ENCODE measurements at places on chromosomes 11 and 22.

DNA sequence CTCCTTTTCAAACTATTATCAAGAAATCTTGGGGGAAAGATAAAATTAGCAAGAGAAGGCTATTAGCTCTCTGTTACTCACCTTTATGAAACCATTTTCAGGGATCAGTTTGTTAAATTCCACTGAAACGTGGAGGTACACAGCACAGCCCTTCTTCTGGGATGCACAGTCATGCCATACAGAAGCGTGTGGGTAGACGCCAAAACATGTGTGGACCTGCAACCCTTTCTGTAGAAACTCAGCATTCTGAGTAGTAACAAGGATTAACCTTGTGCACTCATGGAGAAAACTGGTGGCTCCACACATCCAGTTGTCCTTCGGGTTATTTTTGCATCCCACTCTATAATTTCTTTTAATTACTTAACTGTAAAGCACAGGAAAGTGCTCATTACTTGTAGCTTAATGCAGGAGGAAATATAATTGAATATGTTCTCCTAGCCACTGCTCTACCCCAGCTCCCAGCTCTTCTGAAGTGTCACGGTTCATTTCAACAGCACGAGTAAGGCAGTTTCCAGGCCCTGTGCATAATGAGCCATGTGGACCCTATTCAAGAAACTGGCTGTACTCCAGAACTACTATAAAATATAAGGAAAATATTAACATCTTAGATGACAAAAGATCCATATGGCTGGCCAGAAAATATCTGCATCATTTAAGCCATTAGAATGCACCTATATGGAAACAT is 26.1 kb downstream of the BDNF start:
- no peak for DNase-seq

DNA sequence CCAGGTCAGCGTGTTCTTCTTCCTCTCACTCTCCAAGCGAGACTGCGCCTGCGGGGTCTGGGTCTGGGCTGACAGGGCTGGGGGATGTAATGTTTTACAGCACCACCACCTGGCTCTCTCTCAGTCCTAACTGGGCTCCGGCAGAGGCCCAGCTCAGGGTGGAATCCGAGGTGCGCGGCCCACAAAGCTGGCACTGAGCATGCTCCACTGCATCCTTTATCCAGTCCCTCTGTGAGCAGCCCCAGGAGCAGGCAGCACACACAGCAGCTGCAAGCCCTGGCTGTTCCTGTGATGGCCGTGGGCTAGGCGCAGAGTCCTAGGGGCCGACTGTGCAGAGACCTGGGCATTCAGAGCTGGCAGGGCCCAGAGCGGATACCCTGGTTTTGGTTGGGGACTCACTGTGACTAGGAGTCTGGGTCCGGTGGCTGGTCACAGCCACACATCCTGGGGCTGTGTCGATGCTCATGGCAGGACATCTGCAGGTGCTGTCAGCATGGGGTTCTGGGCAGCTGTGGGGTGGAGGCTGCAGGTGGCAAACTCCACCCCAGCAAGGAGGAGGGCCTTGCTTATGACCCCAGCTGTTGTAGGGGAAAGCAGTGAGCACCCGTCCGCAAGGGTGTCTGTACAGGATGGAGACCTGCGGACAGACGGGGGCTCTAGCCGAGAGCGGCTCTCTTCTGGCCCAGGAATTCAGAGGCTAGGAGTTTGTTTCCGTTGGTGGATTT is 4.0 kb downstream of the LRRC75B start:
- DNase-seq = no peak

DNA sequence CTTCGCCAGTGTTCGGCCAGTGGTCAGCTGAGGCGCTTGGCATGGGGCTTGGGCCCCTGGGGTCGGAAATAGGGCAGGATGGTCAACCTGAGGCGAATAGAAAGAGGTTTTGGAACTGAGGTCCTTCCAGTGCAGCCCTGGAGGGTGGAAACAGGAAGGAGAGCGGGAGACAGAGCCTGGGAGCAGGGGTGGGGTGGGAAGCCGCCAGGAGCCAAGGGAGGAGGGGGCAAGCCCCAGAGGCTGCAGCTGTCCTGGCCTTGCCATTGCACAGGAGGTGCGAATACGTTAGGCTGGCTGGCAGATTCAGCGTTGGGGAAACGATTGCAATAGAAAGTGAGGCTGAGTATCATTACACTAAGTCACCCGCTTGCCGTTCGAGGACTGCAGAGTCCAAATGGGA is 13.9 kb upstream of the KCTD17 start:
- no peak for DNase-seq

GRCh38 chr11:9660886-9661285 is 3.0 kb upstream of the SWAP70 start:
- no peak for DNase-seq

GRCh38 chr22:42414565-42415303 is 17.5 kb downstream of the NFAM1 start:
- no peak for DNase-seq

GRCh38 chr11:94581926-94582325 is 14.8 kb downstream of the PIWIL4 start:
- no peak for DNase-seq

- no peak for DNase-seq
Measured at GRCh38 chr11:130020323-130020722, 17.7 kb upstream of the PRDM10 start.

DNA sequence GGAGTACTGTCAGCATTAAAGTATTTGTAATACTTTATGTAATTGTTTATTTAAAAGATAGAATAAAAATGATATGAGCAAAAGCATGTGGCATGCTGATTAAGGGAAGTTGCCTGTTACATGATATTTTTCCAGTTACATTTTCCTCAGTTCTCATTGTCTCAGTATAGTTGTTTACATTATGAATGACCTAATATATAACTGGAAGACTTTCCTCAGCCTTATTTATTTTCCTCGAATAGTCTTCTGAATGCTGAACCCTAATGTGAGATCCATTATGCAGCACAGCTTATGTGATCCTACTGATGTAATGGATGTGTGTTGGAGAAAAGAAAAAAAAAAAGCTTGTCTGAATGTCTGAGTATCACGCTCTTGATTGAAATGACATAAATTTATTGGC is 95.5 kb downstream of the LUZP2 start:
- DNase-seq = no peak

- no peak for DNase-seq
Measured at GRCh38 chr11:102685754-102686153, 19.8 kb downstream of the MMP27 start.

GRCh38 chr11:133917921-133918607 is 38.7 kb downstream of the IGSF9B start:
- DNase-seq = no peak

DNA sequence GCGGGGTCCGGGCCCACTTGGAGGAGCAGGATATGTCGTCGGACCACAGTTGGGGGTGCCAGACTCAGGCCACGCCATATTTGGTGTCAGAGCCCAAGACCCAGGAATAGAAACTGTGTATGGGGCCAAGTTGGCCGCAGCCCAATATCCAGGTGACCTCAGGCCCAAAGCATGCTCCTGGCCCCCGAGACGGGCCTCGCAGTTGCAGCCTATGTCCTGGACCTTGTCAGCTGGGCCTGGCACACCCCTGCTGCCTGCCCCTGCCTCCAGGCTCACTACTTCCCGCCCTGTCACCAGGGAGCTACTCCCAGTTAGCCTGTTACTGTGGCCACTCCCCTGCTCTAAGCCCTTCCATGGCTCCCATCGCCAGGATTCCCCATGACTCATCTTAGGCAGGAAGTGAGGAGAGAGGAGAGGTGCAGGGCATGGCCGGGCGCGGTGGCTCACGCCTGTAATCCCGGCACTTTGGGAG is 23.1 kb downstream of the A4GALT start:
- no peak for DNase-seq

GRCh38 chr22:38081941-38082828 is 1.8 kb downstream of the SLC16A8 start:
- no peak for DNase-seq

GRCh38 chr11:30873924-30874610 is 287.9 kb upstream of the MPPED2 start:
- no peak for DNase-seq

DNA sequence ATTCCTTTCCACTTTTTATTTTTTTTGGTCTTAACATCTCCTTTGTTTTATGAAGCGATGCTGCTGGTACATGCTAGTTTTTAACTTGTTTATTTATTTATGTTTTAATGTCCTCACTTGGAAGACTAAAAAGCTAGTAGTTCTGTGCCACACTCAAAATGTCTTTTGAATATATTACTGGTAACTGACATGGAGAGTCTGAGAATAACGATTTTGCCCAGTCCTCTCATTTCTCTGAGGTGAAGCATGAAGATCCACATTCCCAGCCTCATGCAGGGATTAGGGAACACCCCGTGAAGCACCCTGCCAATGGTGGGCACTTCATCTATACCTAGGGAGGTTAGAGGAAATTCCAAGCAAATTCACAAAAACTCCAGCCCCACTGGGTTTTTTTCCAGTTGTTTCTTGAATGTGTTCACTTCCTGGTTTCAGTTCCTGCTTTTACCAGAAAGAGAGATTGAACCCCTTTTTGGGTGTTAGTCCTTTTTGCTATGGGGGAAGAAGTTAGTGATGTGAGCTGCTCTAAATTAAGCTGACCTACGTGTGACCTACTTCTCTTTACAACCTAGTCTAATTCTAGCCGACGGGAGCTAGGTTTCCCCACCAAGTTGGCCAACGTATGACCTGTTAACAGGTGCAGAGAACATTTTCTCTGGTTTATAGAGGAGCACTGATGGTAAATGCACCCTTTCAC is 106.1 kb downstream of the SLC1A2 start:
- DNase-seq = peak; percentile 64

GRCh38 chr11:13126430-13126829 is 117.3 kb downstream of the RASSF10 start:
- no peak for DNase-seq

DNA sequence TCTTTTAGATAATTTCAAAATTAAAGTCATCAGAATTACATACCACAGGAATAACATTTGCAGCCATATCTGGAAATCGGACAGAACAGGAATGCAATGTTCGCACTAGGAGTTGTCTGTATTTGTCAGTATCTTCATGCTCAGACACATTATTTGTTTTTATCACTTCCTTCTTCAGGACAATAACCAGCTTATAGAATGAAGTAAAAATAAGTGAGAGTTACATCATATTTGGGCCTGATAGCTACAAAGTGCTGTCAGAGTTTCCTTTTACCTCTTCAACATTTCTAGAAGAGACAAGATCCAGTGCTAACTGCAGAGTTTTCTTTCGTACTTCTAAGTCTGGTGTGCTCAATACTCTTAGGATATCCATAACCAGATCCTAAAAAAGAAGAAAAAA is 18.9 kb downstream of the COPB1 start:
- DNase-seq = no peak

GRCh38 chr11:76891285-76891684 is 30.6 kb downstream of the ACER3 start:
- DNase-seq = no peak

GRCh38 chr11:12249590-12250260 is 127.6 kb upstream of the PARVA start:
- DNase-seq = no peak

DNA sequence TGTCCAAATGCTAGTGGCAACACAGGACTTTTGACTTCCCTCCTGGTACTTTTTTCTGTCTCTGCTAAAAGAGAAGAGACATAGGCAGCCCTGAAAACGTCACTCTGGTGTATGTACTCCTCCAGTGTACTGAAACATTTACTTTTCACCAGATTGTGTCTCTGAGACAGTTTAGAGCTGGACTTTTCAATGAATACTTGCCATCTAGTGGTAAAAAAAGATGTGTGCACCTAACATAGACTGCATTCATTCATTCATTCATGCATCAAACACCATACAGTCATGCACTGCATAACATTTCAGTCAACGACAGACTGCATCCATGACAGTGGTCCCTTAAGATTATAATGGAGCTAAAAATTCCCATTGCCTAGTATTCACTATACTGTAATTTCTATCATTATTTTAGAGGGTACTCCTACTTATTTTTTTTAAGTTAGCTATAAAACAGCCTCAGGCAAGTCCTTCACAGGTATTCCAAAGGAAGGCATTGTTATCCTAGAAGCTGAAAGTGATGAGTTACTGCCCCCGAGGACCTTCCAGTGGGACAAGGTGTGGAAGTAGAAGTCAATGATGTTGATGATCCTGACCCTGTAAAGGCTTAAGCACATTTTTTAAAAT is 186.2 kb downstream of the SPON1 start:
- DNase-seq = no peak

DNA sequence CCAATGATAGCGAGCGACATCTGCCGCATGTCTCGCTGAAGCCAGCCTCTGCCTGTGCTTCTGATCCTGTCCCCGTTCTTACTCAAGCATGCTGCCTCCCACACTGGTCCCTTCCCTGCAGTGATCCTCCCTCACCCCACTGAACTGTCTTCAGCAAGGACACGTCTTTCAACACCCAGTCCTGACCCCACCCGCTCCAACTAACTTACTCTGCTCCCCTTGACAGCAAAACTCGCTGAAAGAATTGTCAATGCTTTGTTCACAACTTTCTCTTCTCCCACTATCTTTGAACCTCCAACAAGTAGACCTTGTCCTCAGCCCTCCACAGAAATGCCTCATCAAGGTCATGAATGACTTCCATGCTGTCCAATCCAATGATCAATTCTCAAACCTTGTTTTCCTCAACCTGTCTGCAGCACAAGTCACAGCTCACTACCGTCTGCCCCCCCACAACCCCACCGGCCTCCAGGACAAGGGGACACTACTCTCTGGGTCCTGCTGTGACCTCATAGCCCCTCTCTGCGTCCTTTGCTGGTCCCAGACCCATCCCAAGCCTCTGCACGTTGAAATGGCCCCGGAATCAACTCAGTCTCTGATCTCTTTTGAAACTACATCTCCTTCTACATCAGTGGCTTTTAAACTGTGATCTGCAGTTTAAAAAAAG is 108.0 kb downstream of the MICAL3 start:
- DNase-seq = no peak

DNA sequence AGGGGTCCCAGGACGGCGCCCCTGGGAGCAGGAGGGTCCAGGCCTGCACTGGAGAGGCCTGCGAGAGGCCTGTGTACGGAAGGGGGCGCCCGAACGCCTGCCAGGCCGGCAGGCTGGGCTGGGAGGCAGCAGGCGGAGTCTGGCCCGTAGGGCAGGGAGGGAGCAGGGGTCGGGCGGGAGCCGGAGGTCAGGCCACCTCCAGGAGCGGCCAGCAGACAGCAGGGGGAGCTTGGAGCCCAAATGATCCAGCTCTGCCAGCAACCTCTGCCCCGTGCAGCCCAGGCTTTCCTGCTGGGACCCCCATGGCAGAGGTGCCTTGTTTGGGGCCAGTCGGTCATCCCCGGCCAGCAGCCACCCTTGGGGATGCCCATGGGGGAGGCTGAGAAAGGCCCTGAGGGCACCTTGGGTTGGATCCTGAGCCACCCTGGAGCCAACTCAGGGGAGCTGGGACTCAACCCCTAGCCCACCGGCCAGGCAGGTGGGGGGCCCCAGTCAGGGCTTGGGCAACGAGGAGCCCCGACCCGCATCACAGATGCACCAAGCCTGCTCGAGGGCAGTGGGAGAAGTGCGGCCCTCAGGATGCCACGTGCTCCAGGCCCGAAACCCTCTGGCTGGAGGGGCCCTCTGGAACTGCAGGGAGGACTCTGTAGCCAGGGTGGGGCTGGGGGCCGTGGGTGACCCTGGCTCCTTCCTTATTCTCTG is 9.6 kb upstream of the SYT8 start:
- peak; percentile 20 for DNase-seq
